ENCODE measurements at places on chromosomes 16 and 17. TPM values are rescaled to one million over a fixed set of nuclear protein-coding genes. Genes with fewer than 3 reads are reported as not detected.

- no peak for DNase-seq
Measured at GRCh38 chr16:50442221-50442620, 73.4 kb upstream of the BRD7 start.

GRCh38 chr16:73714976-73715375 is 581.6 kb upstream of the PSMD7 start:
- DNase-seq, result no peak

- DNase-seq, result no peak
Measured at GRCh38 chr17:15019158-15019557, 246.0 kb downstream of the PMP22 start.

GRCh38 chr17:45441526-45442310 is 9.0 kb upstream of the ARHGAP27 start:
- DNase-seq, result no peak

DNA sequence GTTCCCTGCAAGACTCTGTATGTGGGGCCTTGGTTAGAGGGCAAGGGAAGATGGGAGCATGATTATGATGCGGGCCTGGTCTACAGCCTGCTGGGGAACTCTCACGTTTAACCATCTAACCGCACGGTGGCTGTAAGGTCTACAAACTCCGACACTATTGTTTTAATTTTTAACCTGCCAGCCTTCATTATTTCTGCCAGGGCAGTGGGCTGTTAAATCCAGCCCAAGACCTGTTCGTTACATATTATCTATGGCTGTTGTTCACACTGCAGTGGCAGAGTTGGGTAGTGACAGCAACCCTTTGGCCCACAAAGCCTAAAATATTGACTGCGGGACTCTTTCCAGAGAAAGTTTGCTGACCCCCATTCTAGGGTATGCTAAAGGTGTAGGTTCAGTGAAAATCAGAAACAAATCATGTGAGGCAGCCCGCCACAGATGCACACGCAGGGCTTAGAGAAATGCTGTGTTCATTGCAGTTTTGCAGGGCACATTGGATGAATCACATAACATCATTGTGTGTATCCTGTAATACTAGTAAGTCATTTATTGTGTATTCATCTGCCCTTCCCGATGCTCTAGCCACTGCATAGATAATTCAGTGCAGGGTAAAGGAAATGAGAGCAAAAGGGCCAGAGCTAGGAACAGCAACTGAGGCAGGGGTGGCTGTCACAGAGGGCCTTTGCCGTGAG is 14.3 kb downstream of the SNX29 start:
- no peak for DNase-seq

DNA sequence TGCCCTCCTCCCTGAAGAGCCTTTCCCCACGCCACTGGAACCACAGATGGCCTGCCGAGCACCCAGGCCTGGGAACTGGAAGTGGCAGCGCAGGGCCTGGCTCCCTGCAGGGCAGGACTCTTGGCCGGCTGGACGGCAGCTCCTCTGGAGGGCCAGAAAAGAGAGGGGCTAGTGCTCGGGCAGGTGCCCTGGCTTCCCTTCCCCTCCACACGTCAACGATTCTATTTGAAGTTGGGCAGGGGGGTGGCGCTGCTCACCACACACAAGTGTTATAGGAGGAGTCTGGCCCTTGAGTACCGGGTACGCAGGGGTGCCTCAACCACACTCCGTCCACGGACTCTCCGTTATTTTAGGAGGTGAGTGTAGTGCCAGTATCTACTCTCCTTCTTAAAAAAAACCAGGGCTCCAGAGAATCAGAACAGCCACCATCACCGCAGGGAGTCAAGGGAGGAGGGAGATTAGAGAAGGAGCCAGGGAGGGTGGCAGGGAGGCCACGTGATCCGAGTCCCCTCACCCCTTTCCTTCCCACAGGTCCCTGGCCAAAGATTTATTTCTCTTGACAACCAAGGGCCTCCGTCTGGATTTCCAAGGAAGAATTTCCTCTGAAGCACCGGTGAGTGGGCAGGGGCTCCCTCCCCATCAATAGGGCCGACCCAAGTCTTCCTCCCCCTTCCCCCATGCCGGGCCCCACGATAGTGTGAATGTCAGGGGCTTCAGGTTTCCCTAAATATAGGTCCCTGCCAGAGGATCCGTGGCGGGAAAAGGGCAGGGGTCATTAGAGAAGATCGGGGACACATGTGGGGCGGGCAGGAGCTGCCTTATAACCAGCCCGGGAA is 1.4 kb upstream of the ALDOA start:
- DNase-seq, result peak; percentile 64

GRCh38 chr17:34254651-34255380 is at the start of gene CCL2:
TSS of gene CCL2 (plus strand) at chr17:34255285. CDS start at chr17:34255350, 65 bp downstream.
- no peak for DNase-seq

The EVPLL gene
- total RNA-seq, result not detected

The SCN4A gene
- 0.06 TPM for total RNA-seq

The ITGAL gene
- total RNA-seq, result not detected

The PDP2 gene
- total RNA-seq, result 10.0 TPM

The KRT31 gene
- not detected for total RNA-seq

The CA4 gene
- total RNA-seq, result not detected

Data from LHCN-M2 (cell line).